ENCODE measurements at places on chromosomes 2 and 18. TPM values are rescaled to one million over a fixed set of nuclear protein-coding genes. Genes with fewer than 3 reads are reported as not detected.

Gene OR6B2
- not detected for total RNA-seq

DNA sequence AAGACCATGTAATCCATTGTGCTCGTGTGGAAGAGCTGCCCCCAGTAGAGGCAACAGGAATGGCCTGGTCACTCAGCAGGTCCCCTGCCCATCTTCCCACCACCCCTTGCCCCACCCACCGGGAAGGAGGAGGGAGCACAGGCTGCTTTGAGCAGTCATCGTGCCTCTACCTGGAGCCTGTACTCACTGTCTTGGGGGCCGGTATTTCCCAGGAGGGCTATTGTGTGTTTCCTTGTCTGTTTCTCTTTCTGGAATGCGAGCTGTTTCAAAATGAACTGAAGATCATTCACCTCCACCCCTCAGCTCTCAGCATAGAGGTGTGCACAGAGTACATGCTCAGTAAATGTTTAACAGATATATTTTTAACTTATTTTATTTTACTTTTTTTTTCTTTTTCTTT is 7.7 kb upstream of the AMMECR1L start:
- no peaks in the 10 kb centered on the region for H3K27me3 ChIP-seq
- no peaks in the 10 kb centered on the region for H3K4me1 ChIP-seq
- H3K4me3 ChIP-seq: no peak overlapping the region
- no peaks in the 10 kb centered on the region for H3K36me3 ChIP-seq
- DNase-seq: peak; percentile 79
- no peak overlapping the region for H3K27ac ChIP-seq

GRCh38 chr2:161901460-161901859 is 172.6 kb downstream of the DPP4 start:
- no peaks in the 10 kb centered on the region for H3K4me1 ChIP-seq
- no peak overlapping the region for H3K4me3 ChIP-seq
- H3K27me3 ChIP-seq: no peaks in the 10 kb centered on the region
- H3K27ac ChIP-seq: no peak overlapping the region

DNA sequence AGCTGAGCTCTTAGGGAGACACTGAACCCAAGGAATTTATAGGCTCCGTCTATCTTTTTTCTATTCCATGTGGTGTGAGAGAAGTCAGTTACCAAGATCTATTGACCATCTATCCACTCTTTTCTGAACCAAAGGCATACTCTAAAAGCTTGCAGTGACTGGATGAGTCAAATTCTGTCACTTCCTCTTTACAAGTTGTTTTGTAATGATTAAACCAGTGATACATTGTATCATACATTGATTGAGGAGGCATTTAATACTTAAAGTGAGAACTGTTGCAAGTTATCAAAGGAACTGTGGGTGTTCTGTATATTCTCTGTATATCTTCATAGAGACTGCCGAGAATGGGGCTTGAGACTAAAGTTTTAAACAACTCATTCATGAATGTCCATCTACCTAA is 188.8 kb downstream of the CAMKMT start:
- peaks cover 7% of the 10 kb centered on the region for H3K4me1 ChIP-seq
- no peaks in the 10 kb centered on the region for H3K36me3 ChIP-seq
- H3K4me3 ChIP-seq: no peak overlapping the region
- H3K27me3 ChIP-seq: no peaks in the 10 kb centered on the region
- no peak overlapping the region for H3K27ac ChIP-seq

DNA sequence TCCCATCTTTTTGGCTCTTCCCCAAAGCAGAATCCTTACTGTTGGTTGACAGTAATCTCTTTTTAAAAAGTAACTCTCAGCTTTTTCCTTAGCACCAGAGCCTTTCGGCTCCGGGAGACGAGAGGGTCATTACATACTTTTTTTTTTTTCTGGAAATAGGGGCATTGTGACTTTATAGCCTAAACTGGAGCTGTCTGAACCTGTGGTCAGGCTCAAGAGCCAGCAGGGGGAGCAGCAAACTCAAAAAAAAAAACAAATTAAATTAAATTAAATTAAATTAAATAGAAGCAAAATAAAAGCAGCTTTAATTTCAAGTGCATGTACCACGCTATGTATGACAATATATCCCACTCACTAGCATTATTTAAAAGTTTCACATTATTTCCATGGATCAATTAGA is 156.6 kb downstream of the DTNA start:
- H3K27me3 ChIP-seq: no peaks in the 10 kb centered on the region
- peaks cover 4% of the 10 kb centered on the region for H3K4me1 ChIP-seq
- no peak overlapping the region for H3K27ac ChIP-seq
- H3K36me3 ChIP-seq: no peaks in the 10 kb centered on the region

Gene DLX1
- not detected for total RNA-seq

Gene KIF3C
- total RNA-seq: 51.4 TPM

- peaks cover 62% of the 10 kb centered on the region for H3K36me3 ChIP-seq
- H3K27ac ChIP-seq: no peak overlapping the region
- H3K4me1 ChIP-seq: no peaks in the 10 kb centered on the region
- no peaks in the 10 kb centered on the region for H3K27me3 ChIP-seq
- no peak overlapping the region for H3K4me3 ChIP-seq
Observed at GRCh38 chr2:1648241-1649102, 95.8 kb downstream of the PXDN start.

GRCh38 chr2:181138816-181139215 is 158.4 kb downstream of the UBE2E3 start:
- no peaks in the 10 kb centered on the region for H3K4me1 ChIP-seq
- H3K27me3 ChIP-seq: peaks cover 4% of the 10 kb centered on the region
- no peak overlapping the region for H3K4me3 ChIP-seq
- DNase-seq: no peak
- H3K27ac ChIP-seq: no peak overlapping the region
- H3K36me3 ChIP-seq: no peaks in the 10 kb centered on the region

- DNase-seq: no peak
- no peaks in the 10 kb centered on the region for H3K27me3 ChIP-seq
- no peak overlapping the region for H3K27ac ChIP-seq
- H3K4me1 ChIP-seq: no peaks in the 10 kb centered on the region
Observed at GRCh38 chr2:109554758-109555157, 59.0 kb downstream of the SEPTIN10 start.

Gene SERPINB11
- not detected for total RNA-seq

- no peaks in the 10 kb centered on the region for H3K27me3 ChIP-seq
- no peak overlapping the region for H3K27ac ChIP-seq
- H3K4me1 ChIP-seq: no peaks in the 10 kb centered on the region
- no peak for DNase-seq
- no peak overlapping the region for H3K4me3 ChIP-seq
Observed at GRCh38 chr2:145412155-145412554, 892.2 kb upstream of the ZEB2 start.

GRCh38 chr18:62572456-62572855 is 49.6 kb downstream of the ZCCHC2 start:
- H3K36me3 ChIP-seq: peaks cover 41% of the 10 kb centered on the region
- no peak overlapping the region for H3K27ac ChIP-seq
- H3K4me1 ChIP-seq: no peaks in the 10 kb centered on the region
- no peaks in the 10 kb centered on the region for H3K27me3 ChIP-seq

DNA sequence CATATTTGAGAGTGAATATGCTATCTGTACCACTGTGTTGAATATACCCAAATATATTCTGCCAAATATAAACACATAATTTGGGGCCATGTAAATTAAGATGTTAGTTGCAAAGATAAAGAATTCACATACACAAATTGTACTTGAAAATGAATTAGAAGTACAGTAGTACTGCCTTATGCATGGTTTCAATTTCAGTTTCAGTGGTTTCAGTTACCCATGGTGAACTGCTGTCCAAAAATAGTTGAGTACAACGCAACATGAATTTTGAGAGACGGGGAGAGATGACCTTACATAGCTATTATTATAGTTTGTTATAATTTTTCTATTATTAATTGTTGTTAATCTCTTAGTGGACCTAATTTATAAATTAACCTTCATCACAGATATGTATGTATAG is 1313.0 kb upstream of the FAM98A start:
- no peak overlapping the region for H3K27ac ChIP-seq
- H3K36me3 ChIP-seq: no peaks in the 10 kb centered on the region
- no peak overlapping the region for H3K4me3 ChIP-seq

Gene AGXT
- 0.18 TPM for total RNA-seq
